ENCODE measurements at places on chromosomes 4 and X. TPM values are rescaled to one million over a fixed set of nuclear protein-coding genes. Genes with fewer than 3 reads are reported as not detected.

Gene MSANTD1
- 2.8 TPM for total RNA-seq

Gene LGI2
- total RNA-seq: 4.0 TPM

GRCh38 chr4:121873604-121874003 lies 3.3 kb upstream of the BBS7 start:
- H3K27ac ChIP-seq: no peak overlapping the region
- DNase-seq: no peak
- H3K36me3 ChIP-seq: no peaks in the 10 kb centered on the region
- no peaks in the 10 kb centered on the region for H3K4me1 ChIP-seq
- no peak overlapping the region for H3K4me3 ChIP-seq

Gene FAM241A
- 3.2 TPM for total RNA-seq

DNA sequence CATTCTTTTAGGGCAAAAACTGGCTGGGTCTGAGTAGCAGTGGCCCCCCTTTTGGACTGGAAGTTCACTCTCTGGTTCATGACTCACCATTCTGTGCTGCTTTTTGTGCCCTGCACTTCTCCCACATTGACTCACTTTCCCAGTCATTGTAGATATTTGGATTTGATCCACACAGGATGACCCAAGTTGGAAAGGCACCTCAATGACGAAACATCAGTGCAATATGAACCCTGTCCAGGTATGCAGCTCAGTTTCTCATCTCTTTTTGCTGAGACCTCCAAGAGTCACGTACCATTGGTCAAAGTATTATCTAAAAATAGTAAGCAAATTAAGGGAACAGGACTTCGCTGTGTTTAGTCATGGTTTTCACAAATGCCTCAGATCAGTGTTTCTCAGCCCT lies 92.7 kb downstream of the CBLL2 start:
- no peak for DNase-seq
- no peaks in the 10 kb centered on the region for H3K27me3 ChIP-seq
- no peak overlapping the region for H3K27ac ChIP-seq
- H3K4me3 ChIP-seq: no peak overlapping the region

Gene ZAR1
- total RNA-seq: 0.68 TPM

DNA sequence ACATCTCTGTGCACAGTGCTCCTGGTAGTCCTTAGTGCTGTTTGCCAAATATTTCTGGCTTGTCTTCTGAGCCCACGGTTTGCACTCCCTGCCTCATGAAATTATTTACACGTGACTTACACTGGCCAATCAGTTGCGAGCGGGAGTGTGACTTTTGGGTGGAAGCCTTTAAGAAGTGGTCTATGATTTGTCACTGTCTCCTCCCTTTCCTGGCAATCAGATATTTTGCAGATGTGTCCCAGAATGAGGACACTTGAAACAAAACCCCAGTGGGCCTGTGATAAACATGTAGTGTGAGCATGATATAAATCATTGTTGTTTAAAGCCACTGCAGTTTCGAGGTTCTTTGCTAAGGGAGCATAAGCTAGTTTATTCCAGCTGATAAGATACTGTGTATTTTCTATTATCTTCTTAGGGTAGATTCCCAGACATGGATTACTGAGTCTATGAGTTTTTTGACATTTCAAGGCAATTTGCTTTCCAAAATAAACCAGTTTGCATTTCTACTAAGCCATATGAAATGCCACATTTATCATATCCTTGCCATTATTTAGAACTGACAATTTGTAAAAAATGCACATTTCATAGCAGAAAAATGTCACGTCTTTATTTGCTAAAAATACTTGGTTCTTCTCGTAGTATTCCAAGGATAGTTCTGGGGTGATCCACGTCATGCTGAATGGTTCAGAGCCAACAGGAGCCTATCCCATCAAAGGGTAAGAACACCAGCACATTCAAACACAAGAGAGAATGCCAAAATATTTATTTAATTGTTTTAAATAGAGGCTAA lies 12.0 kb downstream of the BST1 start:
- no peaks in the 10 kb centered on the region for H3K27me3 ChIP-seq
- DNase-seq: no peak
- no peaks in the 10 kb centered on the region for H3K36me3 ChIP-seq
- no peak overlapping the region for H3K4me3 ChIP-seq
- peaks cover 16% of the 10 kb centered on the region for H3K4me1 ChIP-seq

DNA sequence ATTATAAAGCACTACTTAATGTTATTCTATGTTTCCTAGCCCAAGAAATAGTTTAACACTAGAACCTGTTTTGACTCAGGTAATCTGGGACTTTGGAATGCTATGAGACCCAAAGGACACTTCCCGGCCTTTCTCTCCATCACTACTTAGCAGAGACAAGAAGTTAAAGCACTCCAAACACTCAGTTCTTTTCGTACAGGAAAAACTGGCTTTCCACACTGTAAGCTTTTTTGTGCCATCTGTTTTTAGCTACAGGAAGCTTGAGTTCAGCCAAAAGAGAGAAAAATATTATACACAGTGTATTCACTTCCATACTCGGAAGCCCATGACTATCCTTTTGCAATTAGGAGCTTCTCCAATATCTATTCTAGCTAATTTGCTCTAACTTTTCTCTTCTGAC lies 7.9 kb upstream of the FGF13 start:
- H3K36me3 ChIP-seq: no peaks in the 10 kb centered on the region
- peaks cover 20% of the 10 kb centered on the region for H3K4me1 ChIP-seq
- H3K27me3 ChIP-seq: no peaks in the 10 kb centered on the region
- no peak overlapping the region for H3K27ac ChIP-seq

- no peak for DNase-seq
- no peak overlapping the region for H3K4me3 ChIP-seq
- no peak overlapping the region for H3K27ac ChIP-seq
- no peaks in the 10 kb centered on the region for H3K27me3 ChIP-seq
- peaks cover 3% of the 10 kb centered on the region for H3K36me3 ChIP-seq
- no peaks in the 10 kb centered on the region for H3K4me1 ChIP-seq
These were observed 53.3 kb upstream of the SLC10A4 start for GRCh38 chr4:48429709-48430474.

DNA sequence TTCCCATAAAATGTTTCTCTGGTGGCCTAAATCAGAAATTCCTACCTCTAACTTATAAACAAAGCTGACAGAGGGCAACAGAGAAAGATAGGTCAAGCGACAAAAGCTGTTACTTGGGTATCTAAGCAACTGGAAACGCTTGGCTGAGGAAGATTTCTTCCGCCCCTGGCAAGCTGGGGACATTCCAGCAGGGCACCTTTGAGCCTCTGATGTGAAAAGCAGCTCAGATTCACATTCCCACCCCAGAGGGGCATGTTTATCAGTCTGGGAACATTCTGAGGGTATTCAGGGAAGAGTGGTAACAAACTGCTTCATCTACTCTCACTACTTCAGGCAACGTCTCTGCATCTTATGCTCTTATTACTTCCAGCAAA lies 3.5 kb upstream of the CDS1 start:
- H3K4me3 ChIP-seq: no peak overlapping the region
- no peak for DNase-seq
- H3K36me3 ChIP-seq: no peaks in the 10 kb centered on the region
- H3K4me1 ChIP-seq: peaks cover 10% of the 10 kb centered on the region
- no peaks in the 10 kb centered on the region for H3K27me3 ChIP-seq

DNA sequence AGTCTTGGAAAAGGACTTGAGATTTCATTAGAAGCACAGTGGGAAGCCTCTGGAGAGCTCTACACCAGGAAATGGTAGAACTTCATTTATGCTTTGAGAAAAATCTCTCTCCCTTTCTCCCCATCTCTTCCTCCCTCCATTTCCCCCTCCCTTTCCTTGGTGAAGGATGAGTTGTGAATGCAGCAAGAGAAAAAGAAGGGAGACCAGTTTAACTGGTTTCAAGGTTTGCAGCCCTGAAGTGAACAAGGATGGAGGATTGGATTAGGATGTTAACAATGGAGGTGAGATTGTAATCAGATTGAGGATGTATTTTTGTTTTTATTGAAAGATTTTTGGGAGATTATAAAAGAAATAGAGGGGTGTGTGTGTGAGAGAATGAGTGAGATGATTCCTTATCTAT lies 99.5 kb downstream of the ANK2 start:
- no peaks in the 10 kb centered on the region for H3K36me3 ChIP-seq
- no peak overlapping the region for H3K4me3 ChIP-seq
- H3K4me1 ChIP-seq: peaks cover 3% of the 10 kb centered on the region
- no peak overlapping the region for H3K27ac ChIP-seq

Measured in thoracic aorta (tissue), 2 donors.